HepG2 (cell line): ENCODE measurements at places on chromosomes 7 and 10. TPM values are rescaled to one million over a fixed set of nuclear protein-coding genes. Genes with fewer than 3 reads are reported as not detected.

- DNase-seq, result no peak
Observed at GRCh38 chr7:145263886-145264285, 428.0 kb upstream of the TPK1 start.

Gene ZNF716
- not detected in 2 replicates for polyA plus RNA-seq

DNA sequence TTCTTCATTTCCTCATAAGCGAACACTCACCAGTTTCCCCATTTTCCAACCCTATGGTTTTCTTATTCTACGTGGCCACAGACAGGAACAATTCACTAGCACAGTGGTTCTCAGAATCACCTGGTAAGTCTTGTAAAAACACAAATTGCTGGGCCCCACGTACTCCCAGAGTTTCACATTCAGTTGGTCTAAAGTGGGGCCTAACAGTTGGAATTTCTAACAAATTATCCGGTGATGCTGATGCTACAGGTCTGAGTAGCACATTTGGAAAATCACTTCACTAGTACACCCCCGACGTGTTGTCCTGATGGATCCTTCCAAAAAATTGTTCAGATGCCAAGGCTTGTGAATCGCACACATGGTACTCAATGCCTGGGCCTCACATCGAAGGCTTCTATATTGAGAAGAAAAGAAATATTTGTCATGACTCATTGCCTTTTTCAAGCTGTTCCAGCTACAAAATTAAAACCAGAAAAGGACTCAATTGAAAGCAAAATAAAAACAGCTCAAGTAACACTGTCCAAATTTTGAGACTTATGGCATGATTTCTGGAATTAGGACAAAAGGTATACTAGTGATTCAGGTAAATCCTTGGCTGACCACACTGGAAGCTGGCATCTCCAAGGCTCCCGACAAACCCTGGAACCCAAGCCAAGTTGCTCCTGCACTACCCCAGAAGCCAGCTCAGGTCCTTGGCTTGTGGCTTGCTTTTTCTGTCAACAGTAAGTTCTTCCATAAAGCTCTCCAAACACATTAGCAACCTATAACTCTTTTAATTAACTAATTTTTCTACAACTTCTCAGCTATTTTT, 12.9 kb upstream of the VIM start:
- DNase-seq, result no peak

GRCh38 chr10:49270565-49270964, 28.4 kb upstream of the C10orf71 start:
- DNase-seq, result no peak

Gene CH25H
- not detected in 2 replicates for polyA plus RNA-seq

Gene ANK3
- polyA plus RNA-seq, result not detected in 2 replicates

GRCh38 chr7:33711231-33712019, 193.9 kb upstream of the BMPER start:
- DNase-seq, result no peak

DNA sequence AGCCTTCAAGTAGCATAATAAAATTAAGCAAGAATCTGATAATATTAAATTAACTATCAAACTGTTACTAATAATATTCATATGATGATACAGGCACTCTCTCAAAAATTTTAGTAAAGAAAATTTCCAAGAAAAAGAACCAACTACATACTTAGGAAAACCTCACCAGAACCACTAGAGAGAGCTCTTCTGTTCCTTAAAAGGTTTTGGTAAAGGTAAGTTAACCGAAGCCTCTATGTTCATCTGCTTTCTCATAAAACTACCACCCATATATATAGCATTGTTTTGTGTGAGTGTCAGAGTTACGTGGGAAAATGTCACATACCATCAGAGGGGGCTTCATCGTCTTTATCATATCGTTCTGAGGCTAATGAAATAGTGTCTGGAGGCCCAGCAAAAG, 20.7 kb downstream of the SKAP2 start:
- no peak for DNase-seq

Gene OPN4
- polyA plus RNA-seq, result not detected in 2 replicates

DNA sequence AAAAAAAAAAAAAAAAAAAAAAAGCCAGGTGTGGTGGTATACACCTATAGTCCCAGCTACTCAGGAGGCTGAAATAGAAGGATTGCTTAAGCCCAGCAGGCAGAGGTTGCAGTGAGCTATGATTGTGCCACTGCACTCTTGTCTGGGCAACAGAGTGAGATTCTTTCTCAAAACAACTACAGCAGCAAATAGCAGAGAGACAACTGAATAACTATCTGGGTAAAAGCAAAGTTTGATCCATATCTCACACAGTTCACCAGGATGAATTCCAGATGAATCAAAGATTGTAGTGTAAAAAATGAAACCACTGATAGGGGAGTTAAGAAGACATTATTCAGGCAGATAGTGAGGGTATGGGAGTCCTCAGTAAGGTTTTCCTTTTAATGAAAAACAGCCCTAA, 11.4 kb upstream of the NUB1 start:
- no peak for DNase-seq

Gene ADGRA1
- polyA plus RNA-seq, result not detected in 2 replicates

Gene ZNRF2
- polyA plus RNA-seq, result 2.6 and 3.5 TPM in 2 replicates
